Stimulated activated CD4-positive, alpha-beta T cell treated with anti-CD3 and anti-CD28 coated beads, Interleukin-12 subunit alpha, Interleukin-12 subunit beta, amount 100 ng/mL, for 24 hours (primary cell): ENCODE measurements at places on chromosomes 5 and 9.

GRCh38 chr9:87601176-87601575, 103.5 kb downstream of the DAPK1 start:
- no peak for DNase-seq

- DNase-seq: no peak
Observed at GRCh38 chr5:157703736-157704135, 27.5 kb upstream of the THG1L start.

GRCh38 chr5:178797546-178798440, 62.0 kb upstream of the ZNF354B start:
- no peak for DNase-seq

- no peak for DNase-seq
Observed at GRCh38 chr5:102290004-102290403, 6.1 kb downstream of the SLCO4C1 start.

DNA sequence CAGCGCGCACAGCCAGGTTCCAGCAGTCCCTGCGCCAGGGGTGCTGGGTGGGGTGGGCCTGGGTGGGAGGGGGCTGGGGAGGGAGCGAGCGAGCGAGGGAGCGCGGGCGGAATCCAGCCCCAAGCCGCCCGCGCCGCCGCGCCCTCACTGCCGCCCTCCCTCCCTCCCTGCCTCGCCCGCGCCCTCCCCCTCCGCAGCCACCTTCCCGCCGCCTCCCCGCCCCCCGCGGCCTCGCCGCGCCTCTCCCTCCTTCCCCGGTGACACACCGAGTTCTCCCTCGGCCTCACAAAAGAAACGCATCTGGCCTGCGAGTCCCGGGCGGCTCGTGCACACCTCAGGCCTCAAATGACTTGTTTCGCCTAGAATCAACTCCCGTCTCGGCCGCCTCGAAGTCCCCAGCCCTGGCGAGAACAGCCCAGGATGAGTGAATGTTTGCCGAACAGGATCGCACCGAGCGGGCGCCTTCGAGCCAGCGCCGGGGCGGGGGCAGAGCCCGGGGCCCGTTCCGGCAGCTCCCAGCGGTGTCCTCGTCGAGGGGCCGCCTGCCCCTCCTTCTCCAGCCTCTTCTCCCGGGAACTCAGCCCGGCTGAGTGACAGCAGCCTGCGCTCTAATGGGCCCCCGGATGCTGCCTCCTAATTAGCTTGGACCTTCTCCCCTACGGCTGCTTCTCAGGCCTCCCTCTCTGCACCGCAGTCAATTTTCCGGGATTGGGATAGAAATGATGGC, 371 bp upstream of the PITX1 start:
- DNase-seq: peak; percentile 31

DNA sequence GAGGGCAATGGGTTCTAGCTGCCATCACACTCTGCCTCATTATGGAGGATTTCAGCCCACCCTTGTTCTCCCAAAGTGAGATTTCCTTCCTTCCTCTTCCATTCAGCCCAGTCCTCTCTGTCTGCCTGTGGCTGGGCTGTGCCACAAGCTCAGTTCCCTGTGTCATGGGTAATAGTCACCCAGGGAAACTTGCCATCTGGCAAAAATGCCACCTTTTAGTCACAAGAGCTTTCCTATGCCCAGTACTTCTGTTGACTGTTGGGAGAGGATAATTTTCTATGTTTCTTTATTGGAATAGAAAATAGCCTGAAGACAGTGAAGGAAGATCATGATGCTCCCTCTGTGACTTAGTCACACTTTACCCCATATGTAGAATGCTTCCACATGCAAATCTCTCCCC, 71.4 kb downstream of the TLR4 start:
- no peak for DNase-seq

GRCh38 chr9:69937360-69937759, 106.3 kb upstream of the MAMDC2 start:
- DNase-seq: no peak

DNA sequence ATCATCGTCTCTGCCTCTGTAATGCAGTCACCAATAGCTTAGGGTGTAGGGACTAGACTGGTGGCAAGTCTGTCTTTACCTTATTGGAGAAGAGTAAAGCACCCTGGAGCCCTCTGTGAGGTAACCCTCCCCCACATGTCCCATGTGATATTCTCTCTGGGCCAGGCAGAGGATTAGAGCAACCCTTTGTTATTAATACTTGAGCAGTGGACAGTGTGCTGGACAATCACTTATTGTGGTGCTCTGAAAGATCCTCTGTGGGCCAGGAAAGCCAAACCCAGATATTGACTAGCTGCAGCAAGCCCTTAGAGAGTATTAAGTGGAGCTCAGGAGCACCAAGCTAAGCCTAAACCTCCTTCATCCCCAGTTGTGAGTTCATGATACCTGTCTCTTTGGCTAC, 139.7 kb upstream of the RUSC2 start:
- DNase-seq: no peak

DNA sequence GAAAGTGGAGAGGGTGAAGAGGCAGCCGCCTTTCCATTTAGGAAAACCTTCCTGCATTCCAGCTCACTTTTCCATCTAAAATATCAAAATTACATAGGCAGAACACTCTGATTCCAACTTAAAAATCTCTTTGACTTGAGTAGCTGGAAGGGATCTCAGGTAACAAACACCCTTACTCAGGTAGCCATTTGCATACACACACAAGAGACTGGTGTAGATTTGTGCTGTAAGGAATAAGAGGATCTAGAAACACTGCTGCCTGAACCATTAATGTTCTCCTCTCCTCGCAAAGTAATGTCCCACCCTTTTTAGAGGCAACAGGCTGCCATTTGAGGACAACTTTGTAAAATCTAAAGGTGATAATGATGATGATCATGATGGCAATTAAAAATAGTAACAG, 53.5 kb downstream of the BNC2 start:
- DNase-seq: no peak

- no peak for DNase-seq
Observed at GRCh38 chr5:149917073-149917676, 27.4 kb downstream of the PDE6A start.

GRCh38 chr5:3201121-3201520, 394.5 kb upstream of the IRX1 start:
- DNase-seq: no peak

GRCh38 chr9:125388978-125389377, 127.4 kb downstream of the GAPVD1 start:
- no peak for DNase-seq

GRCh38 chr5:14161825-14162556, 18.8 kb downstream of the TRIO start:
- no peak for DNase-seq

DNA sequence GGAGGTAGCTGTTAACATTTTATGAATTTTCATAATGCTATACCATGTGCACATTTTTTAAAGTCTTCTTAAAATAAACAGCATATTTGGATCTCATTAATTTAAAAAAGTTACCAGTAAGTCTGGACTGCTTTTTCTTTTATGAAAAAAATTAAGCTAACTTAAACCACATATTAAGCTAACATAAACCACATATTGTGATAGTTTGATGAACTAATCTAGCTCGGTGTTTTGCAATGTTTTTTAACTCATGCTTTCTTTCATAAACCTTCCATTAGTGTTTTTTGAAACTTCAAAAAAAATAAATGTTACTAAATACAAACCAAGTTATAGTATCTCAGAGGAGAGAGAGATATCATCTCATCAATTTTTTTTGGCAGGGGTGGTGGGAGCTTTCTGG, 26.5 kb downstream of the POLK start:
- no peak for DNase-seq

DNA sequence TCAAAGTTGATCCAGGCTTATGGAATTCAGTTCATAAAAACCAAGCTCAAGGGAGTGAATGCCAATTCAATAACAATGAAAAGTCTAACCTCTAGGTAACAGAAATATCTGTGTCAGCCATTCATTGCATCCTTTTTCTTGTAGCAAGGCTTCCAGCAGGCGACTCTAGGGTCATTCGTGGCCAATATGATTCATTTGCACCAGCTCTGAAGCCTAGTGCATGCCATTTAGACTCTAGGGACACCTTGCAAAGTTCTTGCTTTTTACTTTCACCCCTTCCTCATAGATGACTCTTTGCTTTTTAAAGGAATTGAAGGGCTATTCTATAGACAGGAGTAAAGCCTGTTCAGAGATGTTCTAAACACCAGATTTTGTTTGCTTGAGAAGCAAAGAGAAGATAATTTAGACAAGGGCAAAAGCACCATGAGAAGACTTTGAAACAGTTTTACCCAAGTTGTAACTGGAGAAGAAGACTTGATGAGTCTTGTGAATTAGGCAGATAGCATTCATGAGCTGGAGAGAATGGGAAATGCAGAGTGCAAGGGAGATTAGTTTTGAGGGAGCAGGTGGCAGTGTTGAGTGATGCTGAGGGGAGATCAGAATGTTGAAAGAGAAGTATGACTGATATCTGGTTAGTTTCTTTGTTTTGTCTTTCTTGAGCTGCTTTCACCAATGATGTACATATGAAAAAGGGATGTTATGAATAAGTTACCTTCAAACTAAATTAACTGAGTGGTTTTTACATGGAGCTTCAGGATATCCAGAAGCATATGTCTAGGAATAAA, 94.5 kb downstream of the F2RL2 start:
- no peak for DNase-seq

- no peak for DNase-seq
Observed at GRCh38 chr5:144945503-144945902, 774.8 kb downstream of the KCTD16 start.

DNA sequence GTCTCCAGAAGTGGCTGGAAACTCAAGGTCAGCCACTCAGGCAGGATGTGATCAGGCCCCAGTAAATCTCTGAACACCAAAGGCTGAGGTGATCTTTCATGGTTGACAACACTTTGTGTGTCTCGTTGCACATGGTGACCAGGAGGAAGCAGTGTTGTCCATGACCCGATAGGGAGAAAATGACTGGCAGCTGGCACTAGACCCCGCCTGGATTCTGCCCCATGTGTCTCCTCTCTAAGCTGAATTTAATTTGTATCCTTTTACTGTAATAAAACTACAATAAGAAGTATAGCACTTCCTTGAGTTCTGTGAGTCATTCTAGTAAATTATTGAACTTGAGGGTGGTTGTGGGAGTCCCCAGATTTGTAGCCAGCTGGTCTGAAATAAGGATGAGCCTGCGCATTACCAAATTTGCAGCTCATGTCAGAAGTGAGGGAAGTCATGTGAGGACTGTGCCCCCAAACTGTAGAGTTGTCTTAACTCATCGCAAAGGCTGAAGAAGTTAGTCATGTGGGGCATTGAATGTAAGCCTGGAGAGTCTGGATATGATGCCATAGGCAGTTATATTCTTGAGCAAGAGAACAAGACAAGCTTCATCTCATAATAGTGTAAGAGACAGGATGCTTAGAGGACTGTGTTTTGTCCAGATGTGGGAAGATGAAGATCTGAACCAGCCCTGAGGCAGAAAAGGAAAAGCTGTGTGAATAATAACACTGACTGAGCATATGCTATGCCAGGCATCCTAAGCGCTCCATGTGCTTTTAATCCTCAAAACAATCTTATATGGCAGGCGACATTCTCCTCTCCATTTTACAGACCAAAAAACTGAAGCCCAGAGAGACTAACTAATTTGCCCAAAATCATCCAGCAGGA, 55.9 kb downstream of the TMEM215 start:
- DNase-seq: no peak

DNA sequence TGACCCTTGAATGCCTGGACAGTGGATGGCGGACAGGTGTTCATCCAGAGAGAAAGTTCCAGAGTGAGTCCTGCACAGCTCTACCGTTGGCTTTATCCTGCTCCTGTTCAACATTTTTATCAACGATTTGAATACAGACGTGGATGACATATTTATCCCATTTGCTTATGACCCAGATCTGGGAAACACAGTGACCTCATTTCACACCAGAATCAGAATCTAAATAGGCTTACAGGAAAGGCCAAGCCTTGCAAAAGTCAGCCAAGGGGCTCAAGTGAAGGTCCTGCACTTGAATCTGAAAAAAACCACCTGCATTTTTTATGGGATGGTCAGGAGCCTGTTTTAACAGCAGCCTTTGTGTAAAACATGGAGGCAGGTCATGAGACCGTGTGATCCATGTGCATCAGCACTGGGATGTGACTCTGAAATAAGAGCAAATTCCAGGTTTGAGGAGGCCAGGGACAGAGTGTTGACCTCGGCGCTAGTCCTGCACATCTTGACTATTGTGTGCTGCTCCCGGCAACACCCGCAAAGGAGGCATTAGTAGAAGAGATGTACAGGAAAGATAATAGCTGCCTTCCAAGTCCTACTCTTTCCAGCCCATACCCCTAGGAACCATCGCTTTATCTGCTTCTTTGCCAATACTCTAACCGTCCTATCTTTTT, 18.5 kb downstream of the PDZD2 start:
- DNase-seq: no peak

- DNase-seq: no peak
Observed at GRCh38 chr5:1685066-1685465, 114.6 kb downstream of the MRPL36 start.

DNA sequence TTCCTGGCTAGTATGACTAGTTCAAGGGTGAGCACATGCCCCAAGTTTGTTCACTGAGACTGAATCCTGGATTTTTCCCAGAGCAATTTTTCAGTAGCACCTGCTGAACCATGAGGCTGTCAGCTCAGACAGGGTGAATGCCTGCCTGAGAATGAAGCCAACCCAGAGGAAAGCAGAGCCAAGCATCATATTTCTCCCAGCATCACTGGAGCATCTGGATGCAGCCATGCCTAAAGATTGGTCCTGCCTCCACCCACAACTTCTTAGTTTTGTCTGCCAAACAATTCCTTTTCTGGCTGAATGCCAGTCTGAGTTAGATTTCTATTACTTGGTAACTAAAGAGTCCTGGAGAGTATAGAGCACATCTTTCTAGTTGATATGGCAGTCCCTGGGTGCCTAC, 343.6 kb downstream of the CSNK1G3 start:
- DNase-seq: no peak

- DNase-seq: no peak
Observed at GRCh38 chr5:74017786-74018211, 391.8 kb downstream of the ARHGEF28 start.
